GM04504 (cell line): ENCODE measurements at places on chromosomes 3 and 15.

- DNase-seq = no peak
Measured at GRCh38 chr15:58994906-58995453, 7.5 kb downstream of the RNF111 start.

GRCh38 chr3:194277104-194277785, 73.9 kb downstream of the CPN2 start:
- DNase-seq = no peak

GRCh38 chr3:52278510-52279069, at the start of gene WDR82:
WDR82 (minus strand) TSS chr3:52278649; CDS start chr3:52278361, 288 bp downstream.
- DNase-seq = peak; percentile 80

GRCh38 chr3:125032683-125033082, 23.1 kb downstream of the HEG1 start:
- no peak for DNase-seq

GRCh38 chr3:42749753-42750231, 23.3 kb downstream of the CCDC13 start:
- DNase-seq = no peak

DNA sequence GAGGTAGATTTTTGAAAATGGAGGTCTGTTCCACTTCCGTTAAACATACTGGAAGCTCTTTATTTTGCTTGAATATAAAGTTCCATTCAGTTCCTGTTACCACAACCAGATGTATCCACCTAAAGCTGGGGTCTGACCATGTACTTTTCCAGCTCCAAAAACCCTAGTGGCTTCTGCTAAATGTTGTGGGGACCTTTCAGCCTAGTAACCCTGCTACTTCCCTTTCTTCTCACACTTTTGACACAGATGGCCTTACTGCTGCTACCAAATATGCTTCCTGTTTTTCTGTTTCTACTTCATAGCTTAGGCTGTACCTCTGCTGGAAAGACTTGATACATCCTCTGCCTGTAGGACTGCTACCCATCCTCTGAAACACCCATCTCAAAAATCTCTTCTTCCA, 87.8 kb downstream of the COL6A6 start:
- DNase-seq = no peak

- DNase-seq = no peak
Measured at GRCh38 chr3:190504354-190505125, 9.3 kb upstream of the IL1RAP start.

DNA sequence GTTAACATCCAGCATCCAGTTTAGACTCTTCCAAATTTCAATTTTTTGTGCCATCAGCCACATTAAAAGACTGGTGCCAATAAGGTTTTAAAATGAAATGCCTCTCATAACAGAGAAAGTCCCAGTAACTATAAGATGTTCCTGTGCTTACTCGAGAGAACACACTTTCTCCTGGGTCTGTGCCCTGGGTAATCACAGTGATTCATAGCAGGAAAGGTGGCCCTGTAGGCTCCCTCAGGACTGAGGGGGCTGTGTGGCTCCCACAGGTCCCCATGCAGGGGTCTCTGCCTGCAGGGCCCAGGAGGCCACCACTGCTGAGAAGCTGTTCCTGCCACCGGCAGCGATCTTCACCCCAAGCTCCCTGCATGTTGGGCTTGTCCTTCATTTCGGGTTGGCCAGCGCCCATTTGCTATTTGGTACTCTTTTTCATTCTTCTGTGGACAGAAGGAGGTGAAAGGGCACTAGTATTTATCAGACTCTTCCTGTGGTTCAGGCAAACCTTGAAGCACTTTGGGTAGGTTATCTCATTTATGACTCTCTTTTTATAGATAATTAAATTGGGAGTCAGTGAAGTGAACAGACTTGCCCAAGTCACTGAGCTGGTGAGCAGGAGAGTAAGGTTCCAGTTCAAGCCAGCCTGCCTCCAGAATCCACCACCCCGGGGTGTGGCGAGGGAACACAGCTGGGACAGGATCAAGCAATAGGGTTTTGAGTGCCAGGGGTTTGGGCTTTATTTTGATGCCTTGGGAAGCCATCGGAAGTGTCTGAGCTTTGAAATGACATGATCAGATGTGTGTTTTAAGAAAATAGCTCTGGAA, 44.2 kb upstream of the PLXNA1 start:
- DNase-seq = no peak

DNA sequence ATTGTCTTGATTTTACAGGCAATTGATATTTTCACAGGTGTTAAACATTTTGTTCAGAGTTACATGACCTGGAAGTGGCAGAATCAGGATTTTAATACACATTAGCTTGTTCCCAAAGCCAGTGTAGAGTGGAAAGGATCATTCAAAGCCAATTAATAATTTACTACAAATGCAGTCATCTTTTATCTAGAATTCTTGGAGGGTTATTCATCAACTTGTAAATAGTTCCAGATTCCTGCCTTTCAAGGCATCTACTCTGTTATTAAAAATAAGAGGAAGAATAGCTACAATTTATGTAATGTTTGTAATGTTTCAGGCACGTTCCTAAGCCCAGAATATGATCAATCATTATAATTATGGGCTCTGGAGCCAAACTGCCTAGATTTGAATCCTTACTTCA, 358.5 kb downstream of the ZNF385D start:
- DNase-seq = peak; percentile 18

- DNase-seq = no peak
Measured at GRCh38 chr15:43989938-43990337, 163.1 kb downstream of the WDR76 start.
